ENCODE measurements at places on chromosomes 5 and 9. TPM values are rescaled to one million over a fixed set of nuclear protein-coding genes. Genes with fewer than 3 reads are reported as not detected.
A peak's percentile ranks its signal among the peaks of the same experiment; 100 is the strongest.

Gene BARHL1
- total RNA-seq = not detected

Gene MED27
- 19.2 TPM for total RNA-seq

Gene LCP2
- 6.2 TPM for total RNA-seq

Gene WNT8A
- total RNA-seq = not detected

DNA sequence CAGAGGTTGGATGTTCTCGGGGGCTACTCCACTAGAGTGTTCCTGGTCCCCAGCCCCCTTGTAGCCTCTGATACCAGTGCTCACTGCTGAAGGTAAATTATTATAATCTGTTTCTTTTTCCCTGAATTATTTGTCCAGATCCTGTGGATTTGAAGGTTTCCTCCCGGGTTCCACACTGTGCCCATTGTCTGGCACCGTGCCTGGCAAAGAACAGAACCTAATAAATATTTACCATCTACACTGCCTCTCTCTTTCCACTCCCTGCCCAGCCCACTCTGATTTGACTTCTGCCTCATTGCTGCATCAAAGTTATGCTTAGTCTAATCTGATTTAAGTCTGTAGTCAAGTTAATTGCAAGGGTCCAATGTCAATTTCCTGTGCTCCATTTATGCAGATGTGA is 322.9 kb downstream of the NTRK2 start:
- no peak for DNase-seq

- no peak for DNase-seq
Observed at GRCh38 chr5:59992206-59992605, 98.7 kb upstream of the PDE4D start.

GRCh38 chr5:80070338-80071056 is 35.3 kb downstream of the THBS4 start:
- DNase-seq = no peak

Gene SEMA4D
- 21.4 TPM for total RNA-seq

DNA sequence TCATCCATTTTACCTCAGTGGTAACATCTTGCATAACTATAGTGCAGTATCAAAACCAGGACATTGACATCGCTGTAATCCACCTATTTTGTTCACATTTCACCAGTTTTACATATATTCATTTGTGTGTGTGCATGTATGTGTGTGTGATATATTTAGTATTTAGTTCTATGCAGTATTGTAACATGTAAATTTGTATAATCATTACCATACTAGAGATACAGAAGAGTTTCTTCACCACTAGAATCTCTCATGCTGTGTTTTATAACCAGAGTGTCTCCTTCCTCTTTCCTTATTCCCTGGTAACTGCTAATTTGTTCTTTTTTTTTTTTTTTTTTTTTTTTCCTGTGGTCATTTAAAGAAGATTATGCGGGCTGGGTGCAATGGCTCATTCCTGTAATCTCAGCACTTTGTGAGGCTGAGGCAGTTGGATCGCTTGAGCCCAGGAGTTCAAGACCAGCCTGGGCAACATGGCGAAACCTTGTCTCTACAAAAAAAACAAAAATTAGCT is 11.0 kb downstream of the RASA1 start:
- DNase-seq = no peak

DNA sequence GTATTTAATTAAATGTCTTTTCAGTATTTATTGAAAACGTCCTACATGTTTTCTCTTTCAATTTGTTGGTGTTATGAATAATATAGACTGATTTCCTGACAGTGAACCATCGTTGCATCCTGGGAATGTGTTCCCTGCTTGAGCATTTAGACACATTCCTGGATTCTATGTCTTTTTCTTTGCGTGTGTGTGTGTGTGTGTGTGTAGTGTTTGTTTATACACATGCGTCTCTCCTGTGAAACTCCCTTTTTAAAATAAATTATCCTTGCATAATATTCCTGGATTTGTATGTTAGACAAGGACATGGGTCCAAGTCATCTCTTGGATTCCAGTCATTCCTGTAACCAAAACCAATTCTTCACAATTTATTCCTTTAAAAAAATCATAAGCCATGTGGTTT is 153.4 kb downstream of the HSPA4 start:
- no peak for DNase-seq

- no peak for DNase-seq
Observed at GRCh38 chr9:132387133-132387532, 19.5 kb downstream of the TTF1 start.

GRCh38 chr5:129341306-129341705 is 118.8 kb upstream of the ADAMTS19 start:
- DNase-seq = no peak

- no peak for DNase-seq
Observed at GRCh38 chr5:139903795-139904565, 108.4 kb downstream of the PSD2 start.

DNA sequence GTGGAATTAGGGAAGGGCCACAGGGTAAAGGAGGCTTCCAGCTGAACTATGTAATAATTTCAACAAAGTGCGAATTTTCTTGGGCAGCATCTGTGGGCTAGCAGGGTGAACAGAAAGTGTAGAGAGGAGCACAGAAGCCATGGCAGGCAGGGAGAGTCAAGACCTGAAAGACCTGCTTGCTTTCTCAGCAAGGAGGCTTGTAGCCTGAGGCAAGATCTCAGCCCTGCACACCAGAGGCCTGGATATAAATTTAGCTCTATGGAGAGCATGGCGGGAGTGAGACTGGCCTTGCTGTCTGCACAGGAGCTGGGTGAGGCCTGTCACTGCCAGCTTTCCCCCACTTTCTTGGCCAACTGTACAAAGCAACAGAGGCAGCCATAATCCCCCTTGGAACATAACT is 32.1 kb upstream of the SH3TC2 start:
- no peak for DNase-seq

DNA sequence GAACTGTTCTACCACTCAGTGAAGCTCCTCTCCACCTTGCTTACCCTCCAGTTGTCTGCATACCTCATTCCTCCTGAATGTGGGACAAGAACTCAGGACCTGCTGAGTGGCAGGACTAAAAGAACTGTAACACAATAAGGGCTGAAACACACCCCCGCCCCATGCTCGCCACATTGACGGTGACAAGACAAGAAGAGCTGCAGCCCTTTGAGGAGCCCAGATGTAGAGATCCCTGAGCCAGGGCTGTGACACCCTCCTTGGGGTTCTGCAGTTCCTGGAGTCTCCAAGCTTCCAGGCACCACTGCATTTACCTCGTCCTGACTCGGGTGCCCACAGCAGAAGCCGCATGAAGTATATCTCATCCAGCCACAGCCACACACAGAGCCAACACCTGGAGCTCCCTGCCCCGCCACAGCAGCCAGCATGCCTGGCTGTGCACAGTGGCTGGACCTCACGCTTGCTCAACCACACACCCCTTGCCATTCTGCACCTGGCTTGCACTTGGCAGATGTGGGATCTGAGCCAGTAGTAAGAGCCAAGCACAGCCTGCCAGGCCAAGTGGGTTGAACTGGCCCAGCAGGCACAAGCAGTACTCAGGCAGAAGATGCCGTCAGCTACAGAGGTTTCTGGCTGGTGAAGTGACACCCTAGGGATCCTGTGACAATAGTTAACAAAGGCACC is 166.1 kb downstream of the RNF180 start:
- DNase-seq = peak; percentile 78

- no peak for DNase-seq
Observed at GRCh38 chr9:116149844-116150243, 3.7 kb upstream of the PAPPA start.

Gene SLC46A2
- total RNA-seq = 0.16 TPM

DNA sequence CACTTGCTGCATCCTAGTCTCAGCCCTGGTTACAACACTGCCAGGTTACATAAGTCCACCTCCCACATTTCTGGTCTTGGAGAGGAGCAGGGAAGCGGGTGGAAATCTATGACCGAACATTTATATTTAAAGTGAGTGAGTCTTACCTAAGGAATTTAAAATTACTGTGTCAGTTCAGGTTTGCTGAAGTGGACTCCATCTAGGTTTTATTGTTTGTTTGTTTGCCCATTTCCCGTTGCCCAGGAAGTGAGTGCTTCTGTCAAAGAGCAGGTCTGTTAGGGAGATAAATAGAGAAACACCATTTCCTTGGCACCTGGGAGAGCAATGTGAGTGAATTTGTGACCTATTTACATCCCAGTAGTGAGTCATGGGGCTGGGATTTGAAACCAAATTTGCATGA is 179.5 kb downstream of the KIF4B start:
- DNase-seq = no peak

Gene ADAMTS16
- total RNA-seq = not detected

- DNase-seq = no peak
Observed at GRCh38 chr9:108188976-108189375, 666.8 kb downstream of the ACTL7B start.

GRCh38 chr9:742914-743589 is 98.4 kb upstream of the DMRT1 start:
- DNase-seq = no peak

- no peak for DNase-seq
Observed at GRCh38 chr5:152259702-152260101, 145.4 kb downstream of the NMUR2 start.

- DNase-seq = no peak
Observed at GRCh38 chr5:63170486-63170885, 591.9 kb downstream of the LRRC70 start.

- peak; percentile 67 for DNase-seq
Observed at GRCh38 chr9:137816531-137817235, 60.9 kb upstream of the CACNA1B start.

DNA sequence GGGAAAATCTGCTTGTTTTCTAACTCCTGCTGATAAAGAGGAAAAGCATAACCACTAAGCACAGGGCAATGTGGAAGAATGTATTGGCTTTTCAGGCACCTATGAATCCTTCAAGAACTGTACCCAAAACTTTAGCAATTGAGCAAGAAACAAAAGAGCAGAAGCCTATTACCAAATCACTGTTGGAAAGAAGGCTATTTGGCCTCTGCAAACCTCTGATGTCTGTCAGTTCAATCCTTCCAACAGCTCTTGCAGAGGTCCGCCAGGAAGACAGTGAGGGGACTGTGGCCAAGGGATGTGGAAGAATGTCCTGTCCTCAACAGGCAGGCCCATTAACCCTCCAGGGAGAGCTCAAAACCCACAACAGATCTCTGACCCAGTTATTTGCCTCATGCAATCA is 328.6 kb downstream of the ENC1 start:
- DNase-seq = no peak

Gene SPINK6
- total RNA-seq = not detected

GRCh38 chr9:23290973-23291372 is 535.1 kb downstream of the ELAVL2 start:
- DNase-seq = no peak

GRCh38 chr9:37983381-37984067 is 79.6 kb upstream of the SLC25A51 start:
- DNase-seq = no peak

GRCh38 chr5:21236104-21236503 is 1248.1 kb upstream of the CDH18 start:
- DNase-seq = no peak

GRCh38 chr9:94655739-94656138 is 16.4 kb upstream of the FBP1 start:
- no peak for DNase-seq

- no peak for DNase-seq
Observed at GRCh38 chr5:82624062-82624461, 345.9 kb upstream of the RPS23 start.

Measured in cardiac septum (tissue), 1 donor.